ENCODE measurements at places on chromosomes 11 and 22. TPM values are rescaled to one million over a fixed set of nuclear protein-coding genes. Genes with fewer than 3 reads are reported as not detected.

DNA sequence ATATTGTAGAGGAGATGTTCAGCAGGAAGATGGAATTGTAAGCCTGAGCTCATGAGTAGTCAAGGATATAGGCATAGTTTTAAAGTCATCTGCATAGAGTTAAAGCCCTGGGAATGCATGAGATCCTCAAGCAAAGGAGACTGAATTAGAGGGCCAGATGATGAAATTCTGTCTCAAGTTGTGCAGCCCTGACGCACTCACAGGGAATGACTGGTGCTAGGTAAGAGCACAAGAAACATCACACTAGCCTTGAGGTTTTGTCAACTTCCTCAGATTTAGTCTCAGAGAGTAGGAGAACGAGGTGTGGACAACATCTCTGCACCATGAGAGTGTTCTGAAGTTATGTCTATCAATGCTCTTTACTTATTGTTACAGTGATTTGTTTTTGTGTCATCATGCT is 5.8 kb downstream of the RAB38 start:
- DNase-seq, result no peak

FOLR2 gene
- total RNA-seq, result not detected

CFAP68 gene
- 8.5 TPM for total RNA-seq

DNA sequence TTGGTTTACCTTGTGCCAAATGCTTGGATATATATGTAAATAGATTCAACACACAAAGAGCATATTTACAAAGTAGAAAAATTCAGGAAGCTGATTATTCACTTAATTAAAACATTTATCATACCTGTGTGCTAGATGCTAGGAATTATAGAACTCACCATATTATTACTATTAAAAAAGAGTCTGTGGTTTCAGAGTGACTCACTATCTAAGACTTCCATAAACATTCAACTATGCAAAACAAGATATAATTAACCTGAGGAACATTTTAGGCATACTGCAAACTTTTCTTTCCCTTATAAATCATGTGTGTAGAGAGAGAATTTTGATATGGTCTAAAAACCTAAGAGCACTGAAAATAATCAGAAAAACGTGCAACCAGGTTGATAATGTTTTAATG is 27.3 kb downstream of the CTSC start:
- DNase-seq, result no peak

DNA sequence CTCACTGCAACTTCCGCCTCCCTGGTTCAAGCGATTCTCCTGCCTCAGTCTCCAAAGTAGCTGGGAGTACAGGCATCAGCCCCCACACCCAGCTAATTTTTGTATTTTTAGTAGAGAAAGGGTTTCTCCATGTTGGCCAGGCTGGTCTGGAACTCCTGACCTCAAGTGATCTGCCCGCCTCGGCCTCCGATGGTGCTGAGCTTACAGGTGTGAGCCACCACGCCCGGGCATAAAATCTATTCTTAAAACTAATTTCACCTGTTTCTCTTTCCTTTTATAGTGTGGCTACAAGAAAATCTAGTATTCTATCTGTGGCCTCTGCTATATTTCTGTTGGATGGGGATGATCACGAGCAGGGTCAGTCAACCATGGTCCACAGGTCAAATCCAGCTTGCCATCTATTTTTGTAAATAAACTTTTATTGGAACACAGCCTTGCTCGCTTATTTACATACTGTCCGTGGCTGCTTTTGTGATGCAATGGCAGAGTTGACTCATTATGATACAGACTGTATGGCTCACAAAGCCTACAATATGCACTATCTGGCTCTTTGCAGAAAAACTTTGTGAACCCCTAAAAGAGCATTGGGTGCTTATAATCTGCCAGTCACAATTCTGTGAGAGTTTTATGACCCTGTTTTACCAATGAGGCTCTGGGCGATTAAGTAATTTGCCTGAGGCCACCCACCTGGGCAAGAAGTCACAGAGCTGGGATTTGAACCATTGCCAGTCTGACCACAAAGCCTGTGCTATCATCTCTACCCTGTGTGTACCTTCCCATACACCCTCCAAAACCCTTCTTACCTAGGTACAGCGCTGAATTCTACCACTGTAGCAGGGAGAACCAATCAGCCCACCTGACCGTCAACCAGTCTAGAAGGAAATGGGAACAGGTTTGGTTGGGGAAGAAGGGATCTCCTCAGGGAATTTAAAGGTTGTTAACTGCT is 28.3 kb downstream of the SLC1A2 start:
- DNase-seq, result no peak

DNA sequence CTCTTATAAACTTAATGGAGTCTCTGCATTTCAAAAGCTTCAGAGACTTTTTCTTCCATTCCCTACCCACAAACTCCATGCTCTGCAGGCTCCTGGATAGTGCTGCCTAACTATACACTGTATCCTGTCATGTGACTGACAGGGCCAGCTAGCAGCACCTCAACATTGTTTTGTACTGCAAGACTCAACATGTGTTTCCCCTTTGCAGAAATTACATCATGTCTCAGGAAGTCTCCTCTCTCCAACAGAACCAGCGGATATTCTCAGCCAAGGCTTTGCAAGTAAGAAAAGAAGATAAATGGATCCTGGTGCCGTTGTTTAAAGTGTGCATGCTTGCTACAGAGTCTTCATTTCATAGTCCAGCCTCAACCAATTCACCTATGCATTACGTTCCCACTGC is 164.0 kb upstream of the UBASH3B start:
- peak; percentile 80 for DNase-seq

DNA sequence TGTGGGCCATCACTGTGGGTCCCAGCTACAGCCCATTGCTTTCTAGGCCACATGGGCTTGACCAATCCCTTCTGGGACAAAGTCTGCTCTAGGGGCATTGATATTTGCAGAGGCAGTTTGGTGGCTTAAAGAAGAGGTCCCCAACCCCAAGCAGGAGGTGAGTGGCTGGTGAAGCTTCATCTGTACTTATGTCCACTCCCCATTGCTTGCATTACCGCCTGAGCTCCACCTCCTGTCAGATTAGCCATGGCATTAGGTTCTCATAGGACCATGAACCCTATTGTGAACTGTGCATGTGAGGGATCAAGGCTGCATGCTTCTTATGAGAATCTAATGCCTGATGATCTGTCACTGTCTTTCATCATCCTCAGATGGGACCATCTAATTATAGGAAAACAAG is 54.4 kb upstream of the CADM1 start:
- DNase-seq, result no peak

Data from glomerular endothelial cell (primary cell).